Liver (tissue), 10 donors: ENCODE measurements at places on chromosomes 11 and 22. TPM values are rescaled to one million over a fixed set of nuclear protein-coding genes. Genes with fewer than 3 reads are reported as not detected.

Gene KRTAP5-3
- total RNA-seq, result not detected

Gene LRP4
- total RNA-seq, result 3.1 TPM

Gene OR2AG2
- under 0.01 TPM for total RNA-seq

Gene F2
- 1,505 TPM for total RNA-seq

Gene HORMAD2
- not detected for total RNA-seq

Gene GRAP2
- 38.2 TPM for total RNA-seq

Gene OLFML1
- total RNA-seq, result 2.8 TPM

Gene ST14
- total RNA-seq, result 2.8 TPM

Gene KREMEN1
- total RNA-seq, result 22.6 TPM

Gene SMPD1
- 15.4 TPM for total RNA-seq

Gene ESAM
- 4.0 TPM for total RNA-seq

Gene FOLH1
- 7.4 TPM for total RNA-seq

Gene TTC12
- 5.7 TPM for total RNA-seq

Gene SLC22A25
- total RNA-seq, result 28.4 TPM

DNA sequence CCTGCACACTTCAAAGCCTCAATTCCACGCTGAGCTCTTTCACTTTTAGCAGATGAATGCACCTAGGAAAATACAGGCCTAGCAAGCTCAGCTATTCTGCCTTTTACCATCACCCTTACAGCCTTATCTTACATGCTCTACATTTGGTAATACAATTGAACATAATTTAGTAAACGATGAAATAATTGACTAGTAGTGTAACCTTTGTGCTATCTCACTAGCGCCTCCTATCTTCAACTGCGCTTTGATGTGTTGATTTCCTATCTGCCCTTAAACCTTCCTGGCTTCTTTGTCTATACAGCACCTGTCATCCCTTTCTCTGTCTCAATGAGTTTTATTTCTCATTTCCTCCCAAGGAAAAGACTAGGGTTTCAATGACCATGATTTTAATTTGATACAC lies 149.7 kb downstream of the LRRC4C start:
- H3K4me3 ChIP-seq, result no peak overlapping the region
- DNase-seq, result no peak
- H3K4me1 ChIP-seq, result no peaks in the 10 kb centered on the region
- H3K27me3 ChIP-seq, result no peaks in the 10 kb centered on the region

GRCh38 chr22:42277988-42278776 lies 7.7 kb upstream of the TCF20 start:
- peaks cover 3% of the 10 kb centered on the region for H3K4me1 ChIP-seq
- no peaks in the 10 kb centered on the region for H3K27me3 ChIP-seq
- H3K27ac ChIP-seq, result no peak overlapping the region
- H3K4me3 ChIP-seq, result no peak overlapping the region

DNA sequence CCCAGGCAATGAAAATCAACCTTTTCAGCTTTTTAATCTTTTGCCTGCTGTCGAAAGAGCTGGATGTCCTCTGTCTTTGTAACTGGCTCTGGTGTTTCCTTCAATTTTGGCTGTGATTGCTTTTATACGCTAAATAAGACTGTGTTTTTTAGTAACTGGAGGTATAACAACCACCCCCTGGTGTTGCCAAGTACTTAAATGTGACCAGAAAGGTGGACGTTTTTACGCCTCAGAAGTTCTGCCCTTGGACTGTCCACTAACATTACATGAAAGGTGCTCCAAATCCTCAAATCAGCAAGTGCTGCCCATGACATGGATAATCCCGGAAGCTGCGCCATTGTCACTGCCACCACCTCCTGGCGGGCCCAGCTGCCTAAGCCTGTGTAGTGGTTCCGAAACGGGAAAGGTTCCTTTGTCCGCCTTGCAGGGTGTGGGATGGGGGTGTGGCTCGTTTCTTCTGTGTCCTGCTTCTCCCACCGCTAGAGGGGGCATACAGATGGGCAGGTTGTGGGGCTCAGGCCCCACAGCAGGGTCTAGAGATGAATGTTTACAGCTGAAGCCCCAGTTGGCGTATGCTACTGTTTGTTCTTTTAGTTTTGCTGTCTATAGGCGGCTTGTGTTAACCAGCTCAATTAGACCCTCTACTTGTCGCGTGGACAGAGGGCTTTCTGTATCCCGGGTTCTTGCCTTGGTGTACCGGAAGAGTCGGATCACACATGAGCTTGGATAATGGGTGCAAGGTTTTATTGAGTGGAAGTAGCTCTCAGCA lies 82.2 kb upstream of the SEPTIN5 start:
- H3K36me3 ChIP-seq, result no peaks in the 10 kb centered on the region
- no peaks in the 10 kb centered on the region for H3K27me3 ChIP-seq
- H3K27ac ChIP-seq, result no peak overlapping the region
- DNase-seq, result no peak

DNA sequence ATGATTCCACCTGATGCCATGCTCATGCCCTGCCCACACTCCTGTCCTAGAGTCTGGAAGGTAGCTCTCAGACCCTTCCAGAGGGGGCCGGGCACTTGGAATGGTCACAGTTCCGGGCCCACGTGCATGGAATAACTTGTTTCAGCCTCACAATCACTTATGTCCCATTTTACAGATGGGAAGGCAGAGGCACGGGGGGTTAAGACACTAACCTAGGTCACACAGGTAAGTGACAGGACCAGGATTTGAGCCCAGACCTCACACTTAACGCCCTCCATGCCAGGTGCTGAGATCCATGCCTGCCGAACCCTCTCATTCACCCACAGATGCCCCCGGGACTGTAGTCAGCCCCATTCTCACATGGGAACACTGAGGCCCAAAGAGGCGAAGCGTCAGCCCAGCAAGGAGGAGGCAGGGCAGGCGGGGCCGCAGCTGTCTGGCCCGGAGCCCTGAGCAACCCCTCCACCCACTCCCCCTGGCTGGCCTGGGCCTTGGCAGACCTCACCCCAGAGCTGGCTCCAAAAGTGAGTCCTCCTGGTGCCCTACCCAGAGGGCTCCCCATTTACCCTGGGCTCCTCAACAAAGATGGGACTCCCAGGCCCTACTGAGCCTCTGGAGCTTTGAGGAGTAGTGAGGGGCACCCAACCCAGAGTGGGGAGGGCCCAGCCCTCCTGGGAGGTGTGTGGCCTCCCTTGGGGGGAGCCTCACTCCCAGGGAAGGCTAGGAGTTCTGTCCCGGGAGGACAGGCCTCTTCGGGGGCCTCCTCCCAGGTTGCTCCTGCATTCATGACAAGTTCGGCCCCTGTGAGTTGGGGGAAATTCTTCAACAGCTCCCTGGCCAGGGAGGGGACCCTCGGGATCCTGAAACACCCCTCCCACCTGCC lies 2.4 kb upstream of the ALDH3B1 start:
- no peak overlapping the region for H3K27ac ChIP-seq
- no peaks in the 10 kb centered on the region for H3K27me3 ChIP-seq
- H3K4me1 ChIP-seq, result peaks cover 34% of the 10 kb centered on the region
- H3K36me3 ChIP-seq, result no peaks in the 10 kb centered on the region
- no peak for DNase-seq
- H3K4me3 ChIP-seq, result no peak overlapping the region

DNA sequence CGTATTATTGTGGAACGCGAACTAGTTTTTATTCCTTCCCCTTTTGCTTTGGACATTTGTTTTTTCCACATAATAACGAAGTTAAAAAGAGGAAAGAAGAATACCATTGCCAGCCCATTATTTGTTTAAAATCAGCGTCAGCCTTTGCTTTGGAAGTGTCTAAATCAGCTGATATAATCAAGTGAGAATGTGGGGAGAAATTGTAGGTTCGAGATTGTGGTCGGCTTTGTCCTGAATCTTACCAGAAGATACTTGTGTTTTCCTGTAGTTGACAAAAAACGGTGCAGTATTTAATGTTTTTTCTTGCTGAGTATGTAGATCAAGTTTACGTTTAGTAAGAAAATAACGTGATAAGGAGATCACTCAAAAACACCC lies 935 bp downstream of the ZNF143 start:
- H3K27ac ChIP-seq, result peak overlapping the region; percentile 92
- no peaks in the 10 kb centered on the region for H3K27me3 ChIP-seq

GRCh38 chr11:35330156-35330889 lies 89.0 kb downstream of the SLC1A2 start:
- H3K4me1 ChIP-seq, result no peaks in the 10 kb centered on the region
- H3K27me3 ChIP-seq, result no peaks in the 10 kb centered on the region
- no peaks in the 10 kb centered on the region for H3K36me3 ChIP-seq
- DNase-seq, result no peak
- no peak overlapping the region for H3K27ac ChIP-seq
- H3K4me3 ChIP-seq, result no peak overlapping the region

GRCh38 chr11:43920598-43921419 lies 21.6 kb upstream of the C11orf96 start:
- H3K4me1 ChIP-seq, result peaks cover 3% of the 10 kb centered on the region
- no peak overlapping the region for H3K4me3 ChIP-seq
- no peak for DNase-seq
- peaks cover 6% of the 10 kb centered on the region for H3K36me3 ChIP-seq
- H3K27ac ChIP-seq, result peak overlapping the region; percentile 76

GRCh38 chr11:17840101-17840548 lies 105.5 kb downstream of the KCNC1 start:
- no peak overlapping the region for H3K4me3 ChIP-seq
- no peaks in the 10 kb centered on the region for H3K27me3 ChIP-seq
- H3K27ac ChIP-seq, result no peak overlapping the region
- DNase-seq, result no peak
- no peaks in the 10 kb centered on the region for H3K36me3 ChIP-seq

DNA sequence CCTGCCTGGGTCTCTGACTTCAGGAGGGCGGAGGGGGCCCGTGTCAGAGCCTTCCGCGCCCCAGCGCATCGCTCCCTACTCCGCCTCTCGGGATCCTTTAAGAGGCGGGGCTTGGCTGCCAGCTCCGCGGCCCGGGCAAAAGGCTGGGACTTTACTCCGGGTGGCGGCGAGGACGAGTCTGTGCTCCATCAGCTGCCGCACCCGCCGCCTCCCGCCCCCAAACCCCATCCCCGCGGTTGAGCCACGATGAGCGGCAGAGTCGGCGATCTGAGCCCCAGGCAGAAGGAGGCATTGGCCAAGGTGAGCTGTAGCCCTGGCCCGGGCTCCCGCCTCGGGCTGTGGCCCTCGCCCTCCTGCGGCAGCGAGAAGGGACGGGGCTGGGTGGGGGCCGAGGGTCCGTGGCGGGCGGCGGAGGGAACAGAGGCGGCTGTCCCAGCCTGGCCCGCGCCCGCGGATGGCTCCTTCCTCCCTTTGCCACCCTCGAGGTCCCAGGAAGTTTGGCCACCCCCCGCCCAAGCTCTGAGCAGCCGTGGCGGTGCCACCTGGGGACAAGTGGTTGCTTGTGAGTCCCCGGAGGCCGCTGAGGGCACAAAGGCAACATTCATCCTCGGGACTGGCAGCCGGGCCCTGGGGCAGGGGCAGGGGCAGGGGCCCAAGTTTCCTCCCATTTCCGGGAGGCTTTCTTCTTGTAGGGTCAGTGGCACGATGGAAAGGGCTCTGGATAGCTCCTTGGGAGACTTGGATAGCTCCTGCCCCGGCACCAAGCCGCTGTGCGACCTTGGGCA lies at the start of gene SEC14L2:
Gene SEC14L2, plus strand, starts transcription at position 148 of the 785 bp plus-strand sequence. Its CDS starts 99 bp downstream, at position 247.
- no peaks in the 10 kb centered on the region for H3K27me3 ChIP-seq
- peaks cover 5% of the 10 kb centered on the region for H3K4me1 ChIP-seq
- peak within 1 kb of the TSS; percentile 83 for H3K4me3 ChIP-seq
- DNase-seq, result peak; percentile 78

DNA sequence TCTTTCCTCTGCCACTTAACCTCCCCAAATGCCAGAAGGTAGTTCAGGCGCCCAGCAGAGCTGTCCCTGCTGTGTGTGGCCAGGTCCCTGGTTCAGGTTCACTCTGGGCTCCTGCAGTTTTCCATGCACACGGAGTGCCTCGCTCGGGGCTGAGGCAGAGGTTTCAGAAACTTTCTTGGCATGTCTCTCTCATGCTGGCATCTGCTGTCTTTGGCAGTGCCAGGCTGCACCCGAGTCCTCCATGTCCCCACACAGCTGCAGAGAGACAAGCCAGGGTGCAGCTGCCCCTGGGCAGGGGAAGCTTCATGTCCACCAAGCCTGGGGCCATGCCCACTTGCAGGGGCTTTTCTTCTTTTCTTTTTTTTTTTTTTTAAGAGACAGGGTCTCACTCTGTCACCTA lies 7.0 kb upstream of the NEFH start:
- H3K4me3 ChIP-seq, result no peak overlapping the region
- H3K27ac ChIP-seq, result no peak overlapping the region
- no peaks in the 10 kb centered on the region for H3K36me3 ChIP-seq
